ENCODE measurements at places on chromosomes 2 and 18. TPM values are rescaled to one million over a fixed set of nuclear protein-coding genes. Genes with fewer than 3 reads are reported as not detected.

Gene DLGAP1
- total RNA-seq = 6.5 TPM

Gene PRR30
- not detected for total RNA-seq

Gene NYAP2
- 0.05 TPM for total RNA-seq

DNA sequence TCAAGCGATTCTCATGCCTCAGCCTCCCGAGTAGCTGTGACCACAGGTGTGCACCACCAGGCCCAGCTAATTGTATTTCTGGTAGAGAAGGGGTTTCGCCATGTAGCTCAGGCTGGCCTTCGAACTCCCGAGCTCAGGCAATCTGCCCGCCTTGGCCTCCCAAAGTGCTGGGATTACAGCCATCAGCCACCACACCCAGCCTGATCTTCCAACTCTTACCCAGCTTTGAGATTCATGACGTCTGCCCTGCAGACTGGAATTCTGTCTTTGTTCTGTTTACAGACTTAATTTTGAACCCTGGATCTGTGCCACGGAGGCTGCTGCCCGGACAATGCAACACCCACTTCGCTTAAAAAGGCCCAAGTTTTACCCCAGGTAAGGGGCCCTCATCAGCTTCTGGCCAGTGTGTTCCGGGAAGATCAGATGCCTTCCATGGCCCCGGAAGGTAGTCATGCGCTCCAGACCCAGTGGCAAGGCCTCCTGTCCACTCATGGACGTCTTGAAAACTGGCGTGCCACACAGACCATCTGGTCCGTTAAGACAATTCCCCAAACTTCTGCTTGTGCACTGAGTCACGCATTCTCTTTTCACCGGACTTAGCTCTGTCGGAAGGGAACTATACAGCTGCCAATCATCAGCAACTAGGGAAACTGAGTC lies 5.5 kb downstream of the PXDN start:
- peak; percentile 49 for DNase-seq

Gene REG3A
- total RNA-seq = not detected

GRCh38 chr2:100782380-100782878 lies 37.5 kb upstream of the NPAS2 start:
- DNase-seq = peak; percentile 44

GRCh38 chr2:238561230-238561629 lies 134.5 kb downstream of the ASB1 start:
- DNase-seq = no peak

Gene SAG
- total RNA-seq = not detected

DNA sequence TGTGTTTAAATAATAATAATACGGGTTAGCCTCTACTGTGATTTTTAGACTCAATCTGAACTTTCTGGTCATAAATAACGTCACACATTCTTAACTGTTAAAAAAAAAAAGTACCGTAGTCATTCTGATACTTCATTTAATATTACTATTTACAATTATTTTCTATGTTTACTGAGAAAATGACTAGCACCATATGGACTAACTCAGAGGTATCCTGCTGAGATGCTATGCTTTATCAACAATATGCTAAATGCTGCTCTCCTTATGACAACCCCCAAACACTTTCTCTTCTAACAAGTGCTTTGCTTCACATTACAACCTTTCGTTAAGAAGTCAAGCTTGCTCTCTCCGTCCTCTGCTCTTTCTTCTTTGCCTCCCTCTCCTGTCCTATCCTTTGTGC lies 182.1 kb downstream of the AFF3 start:
- no peak for DNase-seq

DNA sequence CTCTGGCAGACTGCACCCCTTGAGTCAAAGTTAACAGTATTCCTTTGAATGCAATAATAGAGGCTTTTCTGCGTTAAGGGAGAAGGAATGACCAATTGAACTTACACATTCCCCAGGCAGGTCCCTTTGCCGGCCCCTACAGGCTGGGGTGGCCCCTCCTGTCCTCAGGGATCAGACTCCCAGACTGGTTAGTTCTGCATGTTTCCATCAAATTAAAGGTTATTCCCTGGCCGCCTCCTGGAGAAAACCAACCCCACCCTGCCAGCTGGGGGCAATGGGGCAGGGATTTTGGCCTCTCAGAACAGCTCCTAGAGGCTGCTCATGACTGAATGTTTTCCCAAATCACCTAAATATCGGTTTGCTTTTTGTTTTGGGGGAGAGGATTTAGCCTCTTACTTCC lies 199.6 kb downstream of the MGAT5 start:
- peak; percentile 12 for DNase-seq

GRCh38 chr2:191636235-191636543 lies 41.7 kb upstream of the NABP1 start:
- DNase-seq = no peak

GRCh38 chr18:58756596-58757240 lies 85.5 kb downstream of the MALT1 start:
- no peak for DNase-seq

Gene ACTR1B
- total RNA-seq = 77.6 TPM

Gene DGUOK
- 23.7 TPM for total RNA-seq

- DNase-seq = no peak
These were observed 37.5 kb downstream of the CMPK2 start for GRCh38 chr2:6828299-6828584.

Gene IHH
- not detected for total RNA-seq

Gene NEB
- total RNA-seq = 10.9 TPM

- DNase-seq = peak; percentile 66
These were observed 112.1 kb downstream of the MCFD2 start for GRCh38 chr2:46803547-46803878.

GRCh38 chr2:68157002-68157401 lies 686 bp upstream of the PNO1 start:
- DNase-seq = peak; percentile 75

- no peak for DNase-seq
These were observed 24.7 kb upstream of the EPG5 start for GRCh38 chr18:45991788-45992187.

DNA sequence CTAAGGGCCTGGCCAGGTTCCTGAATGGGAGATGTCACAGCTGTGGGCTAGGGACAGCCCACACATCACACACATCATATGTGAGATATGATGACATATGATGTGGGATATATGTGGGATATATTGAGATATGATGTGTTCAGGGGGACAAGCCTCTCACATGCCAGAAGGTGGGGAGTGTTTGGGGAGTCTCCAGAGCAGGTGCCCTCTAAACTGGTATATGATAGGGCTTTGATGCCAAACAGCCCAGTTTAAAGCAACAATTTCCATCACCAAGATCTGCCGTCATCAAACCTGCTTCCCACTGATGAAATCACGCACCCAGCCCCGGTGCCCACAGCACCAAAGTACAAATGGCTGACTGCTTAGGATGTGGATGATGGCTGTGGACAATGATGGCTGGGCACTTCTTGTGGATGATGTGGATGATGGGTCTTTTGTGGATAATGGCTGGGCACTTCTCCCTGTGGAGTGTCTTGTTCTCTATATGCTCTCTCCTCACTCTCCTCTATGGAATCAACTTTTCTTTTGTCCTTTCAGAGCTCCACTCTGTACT lies 50.9 kb downstream of the FBLN7 start:
- DNase-seq = no peak

Gene PDK1
- 46.2 TPM for total RNA-seq

GRCh38 chr18:28768791-28769768 lies 592.1 kb upstream of the CDH2 start:
- DNase-seq = no peak

GRCh38 chr2:66717218-66717905 lies 282.4 kb downstream of the MEIS1 start:
- DNase-seq = no peak

Gene MC4R
- total RNA-seq = not detected

Gene MRPS5
- total RNA-seq = 69.4 TPM

Gene IL1R2
- total RNA-seq = 1.0 TPM

Gene GREB1
- 2.9 TPM for total RNA-seq

GRCh38 chr18:45556222-45556621 lies 59.1 kb upstream of the SLC14A2 start:
- no peak for DNase-seq

Gene CDK15
- 0.22 TPM for total RNA-seq

- peak; percentile 68 for DNase-seq
These were observed 62.7 kb upstream of the CTDP1 start for GRCh38 chr18:79616651-79617510.

DNA sequence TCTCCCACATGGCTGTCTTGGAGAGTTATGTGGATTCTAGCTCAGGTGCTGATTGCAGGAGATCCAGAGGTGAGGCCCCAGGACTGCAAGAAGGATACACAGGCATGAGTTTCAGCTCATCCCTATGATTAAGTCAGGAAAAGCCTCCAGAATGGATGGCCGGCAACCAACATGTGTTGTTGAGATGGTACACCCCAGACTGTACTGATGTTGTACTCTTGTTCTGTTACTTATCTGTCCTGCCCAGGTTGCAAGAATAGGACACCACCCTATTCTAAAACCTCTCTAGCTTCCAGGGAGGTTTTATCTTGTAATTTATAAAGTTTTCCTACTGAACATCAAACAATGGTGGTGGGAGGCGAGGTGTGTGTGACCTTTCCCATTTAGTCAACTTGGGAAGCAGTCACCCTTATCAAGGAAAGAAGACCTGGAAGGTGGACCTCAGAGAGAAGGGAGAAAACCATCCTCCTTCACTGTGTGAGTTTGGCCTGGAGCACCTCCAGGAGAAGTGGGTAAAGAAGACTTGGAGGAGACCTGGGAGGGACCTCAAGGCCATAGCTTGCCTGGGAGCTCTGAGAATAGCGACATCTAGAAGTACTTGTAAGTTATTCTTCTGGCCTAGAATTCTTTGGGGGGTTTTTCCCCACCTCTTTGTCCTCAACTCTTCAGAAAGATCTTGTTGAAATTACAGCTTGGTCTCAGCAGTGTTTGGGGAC lies 8.6 kb downstream of the FAM124B start:
- no peak for DNase-seq

Gene ZNF512
- total RNA-seq = 20.7 TPM

Gene PROKR1
- total RNA-seq = 0.08 TPM

Measured in cardiac septum (tissue), 1 donor.